ENCODE measurements at places on chromosomes 13 and 19.
A peak's percentile ranks its signal among the peaks of the same experiment; 100 is the strongest.

GRCh38 chr19:33819880-33820781 is 23.5 kb downstream of the KCTD15 start:
- peak; percentile 72 for DNase-seq

DNA sequence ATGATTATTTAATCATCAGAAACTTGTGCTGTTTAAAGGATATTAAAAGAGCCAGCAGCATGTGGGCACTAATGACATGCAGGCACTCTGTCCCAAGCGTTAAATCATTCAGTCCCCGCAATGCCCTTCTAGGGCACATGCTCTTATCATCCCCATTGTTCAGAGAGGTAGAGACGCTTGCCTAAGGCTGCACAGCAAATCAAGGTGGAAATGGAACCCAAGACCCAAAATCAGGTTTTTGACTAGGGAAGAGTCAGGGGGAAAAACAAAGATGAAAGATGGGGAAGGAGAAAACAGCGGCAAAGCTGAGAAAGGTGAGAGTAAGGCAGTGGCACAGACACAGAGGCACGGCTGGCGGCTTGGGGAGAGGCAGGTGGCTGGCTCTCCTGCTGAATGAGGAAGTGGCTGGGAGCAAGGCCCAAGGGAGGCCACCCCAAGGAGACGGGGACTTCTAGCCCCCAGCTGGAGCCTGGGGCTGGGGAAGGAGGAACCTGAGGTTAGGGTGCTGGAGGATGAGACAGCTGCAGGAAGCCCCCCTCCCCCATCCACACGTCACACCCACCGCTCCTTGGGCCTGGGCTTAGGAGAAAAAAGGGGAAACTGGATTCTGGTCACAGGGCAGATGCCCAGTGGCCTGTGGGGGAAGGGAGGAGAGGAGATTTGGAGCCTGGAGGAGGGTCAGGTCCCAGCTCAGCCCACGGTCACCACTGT is 1.0 kb upstream of the TYROBP start:
- peak; percentile 47 for DNase-seq

DNA sequence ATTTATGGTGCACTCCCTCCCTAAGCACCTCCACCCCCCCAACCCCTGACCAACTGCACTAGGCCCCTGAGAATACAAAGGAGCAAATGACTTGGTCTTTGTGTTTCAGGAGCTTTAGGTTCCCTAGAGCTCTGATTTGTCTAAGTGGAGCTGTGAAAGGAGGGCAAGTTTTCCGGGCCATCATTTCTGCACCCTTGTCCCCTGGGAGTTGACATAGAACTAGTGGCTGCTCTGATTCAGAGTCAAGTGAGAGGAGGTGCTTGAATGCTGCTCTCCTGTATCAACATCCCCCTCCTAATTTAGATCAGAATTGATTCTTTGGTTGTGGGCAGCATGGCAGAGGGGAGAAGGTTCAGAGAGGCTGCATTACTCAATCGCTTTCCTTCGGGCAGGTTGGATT is 391.6 kb downstream of the KCNRG start:
- DNase-seq: no peak

DNA sequence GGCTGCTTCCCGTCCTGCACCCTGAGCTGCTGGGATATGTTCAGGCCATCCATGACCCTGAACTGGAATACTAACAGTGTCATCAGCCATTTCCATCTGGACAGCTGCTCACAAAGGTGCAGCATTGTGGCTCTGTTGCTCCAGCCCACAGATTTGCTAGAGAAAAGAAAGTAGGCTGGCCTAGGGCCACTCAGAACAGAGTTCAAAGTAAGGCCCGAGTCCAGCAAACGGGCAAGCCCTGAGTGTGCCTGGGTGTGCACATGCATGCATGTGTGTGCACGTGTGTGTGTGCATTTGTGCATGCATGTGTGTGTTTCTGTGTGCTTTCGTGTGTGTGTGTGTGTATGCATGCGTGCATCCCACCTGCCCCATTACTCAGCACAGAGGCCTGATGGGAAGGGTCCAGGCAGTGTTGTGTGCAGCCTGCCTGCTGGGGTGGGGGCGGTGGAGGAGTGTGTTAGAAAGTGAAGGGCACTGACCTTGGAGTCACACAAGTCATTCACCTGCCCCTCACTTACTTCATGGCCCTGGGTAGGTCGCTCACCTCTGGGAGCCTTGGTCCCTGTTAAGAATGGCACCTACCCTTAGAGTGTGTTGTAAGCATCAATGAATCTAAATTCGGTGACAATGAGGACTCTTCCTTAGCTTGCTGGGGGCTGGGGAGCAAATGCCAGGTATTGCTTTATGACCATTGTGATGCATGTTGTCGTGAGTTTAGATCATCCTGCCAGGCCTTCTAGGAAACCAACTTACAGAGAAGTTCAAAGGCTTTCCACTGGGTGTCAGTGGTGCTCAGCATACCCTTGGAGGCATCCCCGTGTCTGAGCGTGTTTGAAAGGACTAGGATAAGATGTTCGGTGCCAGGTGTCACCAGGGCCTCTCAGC is 53.2 kb downstream of the GPR12 start:
- peak; percentile 33 for DNase-seq

- DNase-seq: no peak
These were observed 22.2 kb downstream of the ABCC4 start for GRCh38 chr13:95279016-95279415.

- DNase-seq: no peak
These were observed at the start of gene RTBDN for GRCh38 chr19:12834566-12834943. Gene RTBDN, minus strand, starts transcription at chr19:12834579. Its CDS starts 4,600 bp downstream, at chr19:12829979.

- DNase-seq: no peak
These were observed 8.4 kb downstream of the REXO1 start for GRCh38 chr19:1839658-1840540.

GRCh38 chr19:45607071-45608029 is 5.3 kb upstream of the GPR4 start:
- DNase-seq: peak; percentile 65

GRCh38 chr13:95185851-95186250 is 115.4 kb downstream of the ABCC4 start:
- DNase-seq: peak; percentile 69

GRCh38 chr13:94160875-94161274 is 318.6 kb downstream of the DCT start:
- no peak for DNase-seq

DNA sequence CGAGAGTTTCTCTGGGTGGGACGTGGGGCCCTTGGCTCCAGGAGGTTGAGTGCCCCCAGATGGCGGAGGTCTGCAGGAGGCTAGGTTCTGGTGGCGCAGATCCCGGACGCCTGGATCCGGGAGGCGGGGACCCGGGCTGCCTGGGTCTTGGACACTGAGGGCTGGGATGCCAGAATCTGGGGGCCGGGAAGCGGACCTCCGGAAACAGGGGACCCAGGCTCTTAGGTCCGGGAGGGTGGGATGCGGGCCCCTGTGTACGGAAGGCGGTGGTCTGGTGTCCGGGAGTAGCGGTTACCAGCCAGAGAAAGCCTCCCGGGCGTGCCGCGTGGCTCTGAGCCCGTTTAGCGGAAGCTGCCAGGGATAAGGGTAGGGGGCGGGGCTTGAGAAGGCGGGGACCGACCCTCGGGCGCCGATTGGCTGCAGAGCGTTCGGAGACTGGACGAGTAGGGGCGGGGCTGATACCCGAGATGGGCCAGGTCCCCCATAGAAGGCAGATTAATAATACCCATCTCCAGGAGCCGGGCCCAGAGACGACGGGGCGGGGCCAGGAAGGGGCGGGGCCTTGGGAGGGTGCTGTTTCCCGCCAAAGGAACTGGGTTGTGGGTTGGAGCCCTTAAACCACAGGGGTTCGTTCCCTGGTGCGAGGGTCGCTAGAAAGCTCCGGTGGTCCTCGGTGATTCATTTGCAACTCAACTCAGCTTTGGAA is at the start of gene SLC1A5:
Gene SLC1A5, minus strand, starts transcription at position 333 of the 706 bp plus-strand sequence. CDS start 629 bp downstream, outside the sequence.
- DNase-seq: peak; percentile 99

GRCh38 chr19:42401365-42402303 is 11.5 kb upstream of the CNFN start:
- DNase-seq: peak; percentile 87

DNA sequence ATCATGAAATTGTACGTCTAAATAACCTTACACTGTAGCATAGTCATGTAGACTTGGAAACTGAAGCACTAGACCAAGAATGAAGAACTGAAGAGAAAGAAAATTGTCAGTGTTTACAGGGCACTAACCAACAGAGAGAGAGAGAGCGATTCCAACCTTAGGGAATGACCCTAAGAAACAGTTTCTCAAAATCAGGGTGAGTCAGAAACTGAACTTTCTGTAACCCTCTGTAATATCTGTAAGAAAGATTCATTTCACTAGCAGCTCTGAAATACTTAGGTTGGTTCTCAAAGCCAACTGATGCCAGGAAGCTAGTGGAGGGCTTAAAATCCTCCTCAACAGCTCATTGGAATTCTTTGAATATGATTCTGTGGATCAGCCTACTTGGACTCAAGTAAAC is 936.9 kb downstream of the EFNB2 start:
- DNase-seq: no peak

- DNase-seq: no peak
These were observed 54.4 kb downstream of the COL4A2 start for GRCh38 chr13:110361365-110361911.

DNA sequence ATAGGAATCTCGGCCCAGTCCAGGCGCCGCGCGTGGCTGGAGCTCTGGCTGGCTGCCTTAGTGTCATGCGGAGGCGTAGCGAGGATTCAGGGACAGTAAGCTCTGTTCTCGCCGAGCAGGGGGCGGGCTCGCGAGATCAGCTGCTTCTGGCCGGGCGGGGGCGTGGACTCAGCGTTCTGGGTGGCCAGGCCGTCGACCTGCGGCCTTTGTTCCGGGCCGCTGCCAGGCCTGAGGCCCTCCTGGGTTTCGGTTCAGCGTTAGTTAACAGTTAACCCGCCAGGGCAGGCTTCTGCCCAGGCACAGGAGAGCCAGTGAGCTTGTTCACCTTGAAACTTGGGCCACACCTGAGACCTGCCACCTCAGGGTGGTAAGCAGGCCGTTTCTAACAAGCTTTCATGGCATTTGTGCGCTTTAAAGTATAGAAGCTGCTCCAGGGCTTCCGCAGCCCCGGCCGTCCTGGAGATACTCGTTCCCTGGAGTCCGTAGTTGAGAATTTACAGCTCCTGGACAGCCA is 332.2 kb upstream of the SGCG start:
- DNase-seq: no peak

DNA sequence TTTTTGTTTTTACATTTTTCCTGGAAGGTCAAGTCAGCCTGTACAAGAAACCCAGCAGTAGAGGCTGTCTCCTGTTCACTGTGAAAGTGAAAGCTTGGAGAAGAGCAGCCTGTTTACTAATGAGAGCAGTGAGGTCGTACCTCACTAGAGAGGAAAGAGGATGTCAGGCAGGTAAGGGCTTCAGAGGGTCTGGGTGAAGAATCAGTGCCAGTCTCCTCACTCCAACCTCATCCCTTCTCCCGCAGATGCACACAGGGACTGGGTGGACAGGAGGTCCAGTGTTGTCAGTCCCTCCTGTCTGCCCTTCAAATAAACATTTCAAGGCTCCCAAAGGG is 462.5 kb downstream of the KLF5 start:
- DNase-seq: peak; percentile 39

- peak; percentile 82 for DNase-seq
These were observed 62.6 kb downstream of the KDM4B start for GRCh38 chr19:5031231-5032100.
